ENCODE measurements at places on chromosomes 5 and 9.

GRCh38 chr9:118985851-118986250, 383.4 kb downstream of the BRINP1 start:
- no peak for DNase-seq

GRCh38 chr5:178368274-178368673, 135.7 kb upstream of the PHYKPL start:
- DNase-seq, result no peak

- no peak for DNase-seq
Observed at GRCh38 chr9:100466829-100467221, 6.1 kb upstream of the TMEFF1 start.

- no peak for DNase-seq
Observed at GRCh38 chr5:78753093-78753531, 104.5 kb upstream of the LHFPL2 start.

DNA sequence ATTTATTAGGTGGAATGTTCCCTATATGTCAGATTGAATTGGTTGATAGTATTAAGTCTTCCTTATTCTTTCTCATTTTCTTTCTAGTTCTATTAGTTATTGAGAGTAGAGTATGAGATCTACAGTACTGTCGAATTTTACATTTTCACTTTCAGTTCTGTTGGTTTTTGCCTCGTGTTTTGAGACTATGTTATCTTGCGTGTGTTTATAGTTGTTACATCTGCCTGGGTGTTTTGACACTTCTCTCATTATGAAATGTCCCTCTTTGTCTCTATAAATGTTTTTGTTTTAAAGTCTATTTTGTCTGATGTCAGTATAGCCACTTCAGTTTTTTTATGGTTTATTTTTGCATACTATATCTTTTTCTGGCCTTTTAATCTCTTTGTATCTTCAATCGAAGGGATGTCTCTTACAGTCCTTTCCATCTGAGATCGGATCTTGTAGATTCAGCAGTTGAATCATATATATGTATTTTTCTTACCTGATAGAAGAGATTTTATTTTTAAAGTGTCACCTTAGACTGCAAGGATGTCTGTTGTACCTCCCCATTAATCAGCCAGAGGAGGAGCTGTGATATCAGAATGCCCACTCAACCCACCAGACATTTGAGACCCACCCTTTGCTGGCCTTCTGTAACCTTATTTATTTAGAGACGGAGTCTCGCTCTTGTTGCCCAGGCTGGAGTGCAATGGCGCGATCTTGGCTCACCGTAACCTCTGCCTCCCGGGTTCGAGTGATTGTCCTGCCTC, 20.7 kb downstream of the EHMT1 start:
- no peak for DNase-seq

- no peak for DNase-seq
Observed at GRCh38 chr9:124813501-124814163, 36.7 kb downstream of the OLFML2A start.

DNA sequence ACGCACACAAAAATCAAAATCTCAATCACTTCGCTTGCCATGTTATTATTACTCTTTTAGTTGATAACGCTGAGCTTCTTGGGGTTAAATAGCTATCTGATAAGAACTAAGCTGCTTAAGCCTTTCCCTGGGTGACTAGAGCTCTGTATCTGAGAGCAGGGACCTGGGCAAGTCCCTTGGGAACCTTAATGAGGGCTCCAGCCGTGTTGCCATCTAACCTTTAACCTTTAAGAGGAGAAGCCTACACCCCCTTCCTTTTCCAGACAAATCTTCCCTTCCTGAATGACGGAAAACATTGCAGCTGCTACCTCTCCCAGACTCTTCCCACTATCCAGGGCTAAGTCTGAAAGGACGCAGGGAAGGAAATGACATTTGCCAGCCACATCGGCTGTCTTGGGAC, 216.5 kb upstream of the RAI14 start:
- DNase-seq, result no peak

DNA sequence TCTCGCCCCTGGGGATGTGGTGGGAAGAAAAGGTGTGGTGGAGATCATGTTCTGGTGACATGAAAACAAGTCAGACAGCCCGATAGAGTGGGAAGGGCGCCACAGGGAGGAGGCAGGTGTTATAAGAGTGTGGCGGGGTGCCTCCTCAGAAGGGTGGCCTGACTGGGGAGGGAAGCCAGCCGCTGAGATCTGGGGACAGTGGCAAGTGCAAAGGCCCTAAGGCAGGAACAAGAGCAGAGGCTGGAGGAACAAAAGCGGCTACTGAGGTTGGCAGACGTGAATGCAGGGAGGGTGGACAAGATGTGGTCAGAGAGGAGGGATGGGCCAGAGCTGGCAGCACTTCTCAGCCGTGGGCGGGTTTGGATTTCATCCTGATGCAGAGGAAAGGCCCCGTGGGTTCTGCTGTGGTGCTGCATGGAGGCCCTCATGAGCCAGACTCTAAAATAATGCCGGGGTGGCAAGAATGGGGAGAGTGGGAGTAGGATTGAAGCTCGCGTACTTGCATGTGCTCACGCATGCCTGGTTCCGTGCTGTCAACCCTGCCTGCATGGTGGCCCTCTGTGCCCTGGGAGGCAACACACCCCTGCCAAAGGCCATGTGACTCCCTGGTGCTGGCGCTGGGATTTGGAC, 89.2 kb downstream of the MVB12B start:
- no peak for DNase-seq

DNA sequence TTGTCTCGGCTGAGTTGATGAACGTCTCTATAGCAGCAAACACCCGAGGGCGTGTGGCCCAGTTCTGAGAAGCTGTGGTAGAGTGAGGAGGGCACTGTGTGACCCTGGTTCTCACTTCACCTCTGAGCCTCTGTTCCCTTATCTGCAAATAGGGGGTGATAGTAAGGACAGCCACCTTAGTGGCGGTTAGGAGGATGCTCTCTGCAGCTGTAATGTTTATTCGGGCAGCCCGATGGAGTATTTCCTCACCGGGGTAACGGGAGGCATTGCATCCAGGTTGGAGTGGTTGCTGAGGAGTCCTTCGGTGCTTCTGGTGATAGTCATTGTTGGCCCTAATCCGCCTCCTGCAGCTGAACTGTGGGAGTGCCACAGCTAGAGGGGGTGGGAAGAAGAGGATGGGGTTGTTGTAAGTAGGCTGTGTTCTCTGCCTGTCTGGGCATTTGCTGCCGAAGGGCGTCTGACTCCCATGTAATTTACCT, 13.9 kb downstream of the PRRC2B start:
- no peak for DNase-seq

DNA sequence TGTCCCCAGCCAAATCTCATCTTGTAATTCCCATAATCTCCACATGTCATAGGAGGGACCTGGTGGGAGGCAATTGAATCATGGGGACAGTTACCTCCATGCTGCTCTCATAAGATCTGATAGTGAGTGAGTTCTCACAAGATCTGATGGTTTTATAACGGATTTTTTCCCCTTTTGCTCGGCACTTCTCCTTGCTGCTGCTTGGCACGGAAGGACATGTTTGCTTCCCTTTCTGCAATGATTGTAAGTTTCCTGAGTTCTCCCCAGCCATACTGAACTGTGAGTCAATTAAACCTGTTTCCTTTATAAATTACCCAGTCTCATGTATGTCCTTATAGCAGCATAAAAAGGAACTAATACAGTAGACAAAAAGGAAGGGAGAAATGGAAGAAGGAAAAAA, 76.7 kb upstream of the CCNG1 start:
- DNase-seq, result no peak

DNA sequence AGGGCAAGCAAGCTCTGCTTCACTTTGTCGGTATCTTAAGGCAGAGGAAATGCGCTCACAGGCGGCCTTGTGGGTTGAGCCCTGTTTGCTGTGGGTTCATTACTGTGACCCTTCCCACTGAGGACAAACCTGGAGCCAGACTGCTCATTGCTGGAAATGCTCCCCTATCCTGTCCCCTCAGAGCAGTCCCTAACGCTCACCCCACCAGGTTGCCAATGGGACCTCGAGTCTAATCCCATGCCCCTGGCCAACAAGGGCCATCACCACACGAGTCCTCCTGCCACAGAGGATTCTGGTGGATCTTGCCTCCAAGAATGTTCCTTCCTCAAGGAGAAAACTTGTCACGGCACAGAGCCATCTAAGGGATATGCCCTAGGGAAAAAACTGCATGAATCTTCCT, 14.6 kb downstream of the IPPK start:
- no peak for DNase-seq

- DNase-seq, result no peak
Observed at GRCh38 chr9:98954244-98954610, 10.5 kb downstream of the COL15A1 start.

GRCh38 chr5:93582677-93583438, at the start of gene NR2F1:
Gene NR2F1 (plus strand): TSS chr5:93583222. CDS start chr5:93585024, 1,802 bp downstream.
- no peak for DNase-seq

DNA sequence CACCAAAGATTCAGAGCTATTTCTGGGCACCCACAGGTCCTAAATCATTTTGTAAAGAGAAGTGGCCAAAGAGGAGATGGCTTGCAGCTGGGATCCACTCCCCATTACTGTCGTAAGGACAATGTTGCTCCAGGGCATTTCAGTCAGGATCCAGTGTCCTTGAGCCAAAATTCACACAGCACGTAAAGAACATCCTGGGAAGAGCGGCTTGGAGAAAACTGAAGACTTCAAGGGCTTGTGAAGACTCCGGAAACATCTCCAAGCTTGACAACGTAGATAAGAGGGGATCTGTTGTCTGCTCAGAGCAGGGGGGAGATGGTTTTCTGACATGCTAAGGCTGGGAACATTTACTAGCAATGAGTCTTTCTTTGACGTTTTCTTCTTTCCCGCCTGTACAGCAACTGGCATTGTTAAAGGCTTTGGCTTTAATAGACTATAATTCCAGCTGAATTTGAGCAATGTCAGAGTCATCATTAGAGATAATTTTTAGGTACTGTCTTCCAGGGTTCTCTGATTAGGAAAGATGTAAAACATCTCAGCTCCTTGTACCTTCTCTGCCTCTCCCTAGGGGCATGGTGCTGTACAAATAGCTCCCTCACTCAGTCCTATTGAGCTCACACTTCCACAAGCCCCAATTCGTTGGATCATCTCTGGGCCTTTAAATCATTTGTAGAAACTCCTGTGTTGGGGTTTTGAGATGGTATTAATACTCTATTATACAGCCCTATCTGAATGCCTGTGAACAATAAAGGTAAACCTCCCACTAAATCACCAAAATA, 39.7 kb downstream of the EGFLAM start:
- no peak for DNase-seq

GRCh38 chr5:88984040-88984439, 101.1 kb upstream of the MEF2C start:
- no peak for DNase-seq

DNA sequence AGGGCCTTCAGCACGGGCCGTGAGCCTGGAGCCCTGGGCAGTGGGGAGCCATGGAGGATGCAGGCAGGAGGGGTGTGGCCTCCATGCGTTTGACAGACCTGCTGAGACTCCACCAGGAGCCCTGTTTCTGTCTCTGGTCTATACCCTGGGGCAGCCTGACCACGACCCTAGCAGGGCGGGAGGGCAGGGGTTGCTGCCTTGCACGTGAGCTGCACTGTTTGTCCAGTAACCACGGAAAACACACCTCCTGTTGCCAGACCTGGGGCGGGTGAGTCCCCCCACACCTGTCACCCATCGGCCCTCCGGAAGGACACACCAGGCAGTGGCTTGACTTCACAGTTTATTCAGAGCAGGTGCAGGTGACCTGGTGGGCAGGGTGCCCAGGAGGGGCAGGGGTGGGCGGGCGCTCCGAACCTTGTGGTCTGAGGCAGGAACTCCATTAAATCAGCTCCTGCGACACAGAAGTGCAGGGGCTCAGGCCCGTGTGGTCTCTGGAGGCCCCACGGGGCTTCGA, 3.9 kb downstream of the LCN8 start:
- DNase-seq, result no peak

GRCh38 chr9:114302727-114303126, 20.2 kb upstream of the ORM1 start:
- no peak for DNase-seq

DNA sequence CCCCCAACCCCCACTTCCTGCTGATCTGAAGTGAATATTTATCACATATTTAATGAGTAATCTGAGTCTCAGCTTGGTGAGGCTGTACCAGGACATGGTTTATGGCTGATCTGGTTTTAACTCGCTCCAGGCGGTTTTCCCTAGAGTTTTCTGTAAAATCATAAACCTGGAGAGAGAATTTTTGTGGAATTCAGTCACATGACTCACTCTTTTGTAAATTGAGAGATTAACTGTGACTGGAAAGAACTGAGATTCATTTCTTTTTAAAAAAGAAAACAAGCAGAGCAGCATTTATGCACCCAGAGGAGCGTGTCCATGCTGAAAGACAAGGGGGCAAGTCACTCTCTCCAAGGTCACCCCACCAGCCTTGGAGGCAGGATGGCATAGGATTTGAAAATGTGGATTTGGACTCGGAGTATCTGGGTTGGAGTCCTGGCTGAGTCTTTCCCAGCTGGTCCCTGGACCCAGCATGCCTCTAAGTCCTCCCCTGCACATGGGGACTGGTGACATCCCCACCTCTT, 81.8 kb downstream of the ZNF618 start:
- DNase-seq, result no peak

DNA sequence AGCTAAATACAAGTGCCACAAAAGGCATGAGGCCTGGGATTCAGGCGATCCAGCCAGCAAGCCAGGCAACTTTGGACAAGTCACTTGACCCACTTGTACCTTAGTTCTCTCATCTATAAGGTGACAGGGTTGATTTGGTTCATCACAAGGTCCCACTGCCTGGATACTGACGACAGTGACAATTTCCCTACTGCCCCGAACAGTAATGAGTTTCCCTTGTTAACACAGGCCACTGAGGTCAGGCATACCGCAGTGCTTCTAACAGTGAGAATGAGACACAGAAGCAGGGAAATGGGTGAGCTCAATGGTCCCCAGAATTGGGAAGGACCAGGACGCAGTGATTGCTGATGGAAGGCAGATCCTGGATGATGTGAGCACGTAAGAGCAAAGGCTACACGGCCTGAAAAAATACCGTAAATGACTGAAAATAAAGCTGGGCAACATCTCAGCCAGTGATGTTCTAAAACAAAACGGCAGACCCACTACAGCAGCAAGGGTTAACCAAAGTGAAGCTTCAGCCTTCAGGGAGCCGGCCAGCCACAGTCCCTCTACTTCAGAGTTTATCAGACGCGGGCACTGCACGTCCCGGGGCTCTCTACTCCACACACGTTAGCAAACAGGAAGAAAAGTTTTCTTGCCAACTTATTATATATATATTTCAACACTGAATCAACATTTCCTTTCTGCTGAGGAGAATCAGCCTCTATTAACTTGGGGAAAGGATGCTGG, 846 bp downstream of the MGAT1 start:
- DNase-seq, result no peak

Data from activated gamma-delta T cell (primary cell).